ENCODE measurements at places on chromosomes 1 and 21.
A peak's percentile ranks its signal among the peaks of the same experiment; 100 is the strongest.

- DNase-seq: no peak
Observed at GRCh38 chr1:167777269-167777650, 55.5 kb downstream of the MPZL1 start.

GRCh38 chr1:58287894-58288623 lies 258.5 kb downstream of the OMA1 start:
- DNase-seq: no peak

DNA sequence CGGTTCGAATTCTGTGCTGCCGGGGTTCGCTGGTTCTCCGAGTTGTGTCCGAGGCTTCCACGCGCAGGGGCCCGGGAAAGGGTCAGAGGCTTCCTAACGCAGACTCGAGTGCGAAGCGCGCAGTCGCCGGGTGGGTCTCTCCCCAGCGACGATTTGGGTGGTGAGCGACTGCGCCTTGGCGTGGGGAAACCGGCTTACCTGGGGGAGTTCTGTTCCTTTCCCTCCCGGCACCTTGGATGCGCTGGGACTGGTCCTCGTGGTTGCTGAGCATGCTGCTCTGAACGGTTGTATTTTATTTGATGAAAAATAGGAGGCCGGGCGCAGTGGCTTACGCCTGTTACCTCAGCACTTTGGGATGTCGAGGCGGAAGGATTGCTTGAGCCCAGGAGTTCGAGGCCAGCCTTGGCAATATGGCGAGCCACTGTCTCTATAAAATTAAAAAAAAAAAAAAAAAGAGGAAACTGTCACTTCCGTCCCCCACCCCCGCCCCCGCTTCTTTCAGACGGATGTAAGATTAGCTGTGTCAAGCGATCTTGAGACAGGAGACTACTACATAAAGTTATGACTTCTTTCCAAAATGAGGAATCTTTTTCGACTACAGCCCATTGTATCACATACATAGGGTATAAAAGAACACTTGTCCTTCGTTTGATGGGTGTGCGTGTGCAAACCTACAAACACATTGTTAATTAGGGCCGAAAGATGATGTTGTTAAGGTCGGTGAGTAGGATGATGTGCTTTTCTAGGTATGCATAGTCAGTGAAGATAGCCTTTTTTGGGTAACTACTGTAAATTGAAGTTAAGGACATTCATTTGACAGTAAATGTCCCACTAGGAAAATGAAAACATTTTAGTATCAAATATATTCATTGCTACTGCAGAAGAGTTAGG lies at the start of gene CCDC18:
Gene CCDC18 (plus strand): TSS at position 2 of the 891 bp plus-strand sequence. CDS start 2,638 bp downstream, outside the sequence.
- peak; percentile 67 for DNase-seq

DNA sequence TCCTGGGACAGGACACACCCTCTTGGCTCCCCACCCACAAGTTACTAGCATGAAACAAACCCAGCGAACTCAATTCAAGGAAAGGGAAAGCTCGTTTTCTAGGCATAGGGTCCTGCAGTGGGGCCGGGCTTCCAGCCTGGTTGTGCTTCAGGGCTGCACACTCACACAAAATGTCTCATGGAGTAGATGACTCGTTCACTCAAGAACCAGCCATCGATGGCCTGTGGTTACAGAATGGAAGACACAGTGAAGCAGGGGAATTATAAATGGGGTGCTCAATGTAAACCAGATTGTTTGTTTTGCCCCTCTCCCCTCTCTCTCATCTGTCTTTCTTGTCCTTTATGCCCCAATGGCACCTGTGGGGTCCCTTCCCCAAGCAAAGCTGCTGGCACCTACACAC lies 56.0 kb upstream of the COX20 start:
- DNase-seq: no peak

DNA sequence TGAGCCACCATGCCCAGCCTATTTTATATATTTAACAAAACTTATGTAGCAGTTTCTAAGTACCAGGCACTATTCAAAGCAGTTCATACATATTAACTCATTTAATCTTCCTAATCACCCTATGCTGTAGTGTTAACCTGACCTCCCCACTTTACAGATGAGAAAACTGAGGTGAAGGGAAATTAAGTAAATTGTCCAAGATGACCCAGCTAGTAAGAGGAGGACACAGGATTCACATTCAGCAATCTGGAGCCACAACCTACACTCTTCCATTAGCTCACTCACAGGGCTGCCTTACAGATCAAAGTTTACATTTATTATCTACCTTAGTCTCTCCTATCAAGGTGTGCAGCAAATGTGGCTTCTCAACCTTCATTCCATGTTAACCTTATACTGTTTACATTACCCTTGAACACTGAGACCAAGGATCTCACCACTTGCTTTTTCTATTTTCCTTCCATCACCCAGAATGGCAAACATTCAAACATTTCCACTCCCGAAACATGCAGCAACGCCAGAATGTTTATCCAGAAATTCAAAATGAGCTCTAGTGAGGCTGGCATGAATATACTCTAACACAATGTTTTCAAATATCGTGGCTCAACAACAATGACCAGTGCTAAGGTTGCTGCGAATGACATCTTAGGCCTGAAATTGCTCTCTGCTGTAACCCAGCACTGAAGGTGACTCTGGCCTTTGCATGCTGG lies 24.5 kb downstream of the HIVEP3 start:
- DNase-seq: no peak

- DNase-seq: peak; percentile 14
Observed at GRCh38 chr1:80893115-80893514, 907.6 kb upstream of the ADGRL2 start.

DNA sequence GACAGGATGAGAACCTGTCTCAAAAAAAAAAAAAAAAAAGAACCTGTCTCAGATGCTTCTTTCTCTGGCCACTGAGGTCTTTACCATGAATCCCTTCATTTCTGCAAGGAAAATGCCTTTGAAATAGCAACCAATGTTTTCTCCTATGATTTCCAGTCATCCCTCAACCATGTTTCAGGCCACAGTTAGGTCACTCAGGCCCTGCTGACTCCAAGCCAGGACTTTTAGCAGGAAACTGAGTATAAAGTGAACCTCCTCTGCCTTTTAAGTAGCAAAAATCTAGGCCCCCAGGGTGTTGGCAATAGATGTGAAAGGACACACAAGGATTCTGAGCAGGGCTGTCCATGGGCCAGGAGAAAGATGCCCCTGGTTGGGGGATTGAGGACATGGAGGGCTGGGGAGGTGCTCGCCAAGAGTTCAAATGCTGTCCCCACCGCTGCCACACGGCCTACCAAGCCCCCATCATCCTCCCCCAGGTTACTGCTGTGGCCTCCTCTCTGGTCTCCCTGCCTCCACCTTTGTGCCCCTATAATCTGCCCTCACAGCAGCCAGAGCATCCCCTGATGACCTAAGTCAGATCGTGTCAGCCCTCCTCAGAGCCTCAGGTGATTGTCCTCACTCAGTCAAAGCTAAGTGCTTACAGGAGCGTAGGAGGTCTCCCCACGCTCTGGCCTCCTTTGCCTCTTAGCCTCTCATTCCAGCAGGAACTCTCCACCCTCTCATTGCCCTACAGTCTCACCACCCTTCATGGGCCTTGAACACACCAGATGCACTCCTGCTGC lies 54.6 kb downstream of the MATN1 start:
- DNase-seq: no peak

- no peak for DNase-seq
Observed at GRCh38 chr1:237146241-237146640, 104.3 kb downstream of the RYR2 start.

DNA sequence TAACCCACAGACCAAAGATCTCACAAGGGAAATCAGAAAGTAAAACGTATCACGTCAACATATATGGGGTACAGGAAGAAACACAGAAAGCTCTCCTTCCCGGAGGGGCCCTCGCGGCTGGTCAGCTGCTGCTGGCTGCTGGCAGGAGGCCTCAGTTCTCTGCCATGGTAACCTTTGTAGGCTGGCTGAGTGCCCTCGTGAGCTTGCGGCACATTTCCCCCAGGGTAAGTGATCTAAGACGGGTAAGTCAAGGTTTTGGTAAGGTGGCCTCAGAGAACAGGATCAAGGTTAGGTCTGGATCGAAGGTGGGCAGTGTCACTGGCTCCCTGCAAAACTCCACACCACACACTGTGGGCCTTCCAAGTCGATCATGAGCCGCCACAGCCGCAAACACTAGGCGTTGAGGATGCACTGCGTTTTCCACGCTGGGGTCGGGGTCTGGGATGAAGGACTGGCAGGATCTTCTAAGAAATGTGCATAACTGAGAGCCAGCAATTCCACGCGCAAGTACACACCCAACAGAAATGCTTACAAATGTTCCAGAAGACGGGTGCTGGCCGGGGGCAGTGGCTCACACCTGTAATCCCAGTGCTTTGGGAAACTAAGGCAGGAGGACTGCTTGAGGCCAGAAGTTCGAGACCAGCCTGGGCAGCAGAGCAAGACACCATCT lies 33.9 kb downstream of the WDR4 start:
- DNase-seq: no peak

Data from GM10248 (cell line).